ENCODE measurements at places on chromosomes 1 and 21. TPM values are rescaled to one million over a fixed set of nuclear protein-coding genes. Genes with fewer than 3 reads are reported as not detected.

A3GALT2 gene
- total RNA-seq, result not detected

TNFAIP8L2 gene
- total RNA-seq, result 0.35 TPM

MAP3K7CL gene
- 7.6 TPM for total RNA-seq

TSPAN2 gene
- total RNA-seq, result 0.39 TPM

PLEKHG5 gene
- total RNA-seq, result 41.3 TPM

KIRREL1 gene
- 42.8 TPM for total RNA-seq

KCNQ4 gene
- total RNA-seq, result 0.04 TPM

RAB13 gene
- total RNA-seq, result 74.8 TPM

SLC35E2B gene
- 20.6 TPM for total RNA-seq

FYB2 gene
- total RNA-seq, result not detected

CPT2 gene
- 10.9 TPM for total RNA-seq
